Sigmoid colon (tissue), 7 donors: ENCODE measurements at places on chromosomes 3 and 15. TPM values are rescaled to one million over a fixed set of nuclear protein-coding genes. Genes with fewer than 3 reads are reported as not detected.

Gene KLHL40
- total RNA-seq = not detected

Gene GOLGA8Q
- not detected for total RNA-seq

Gene GOLGA6L7
- total RNA-seq = not detected

Gene CDC25A
- not detected for total RNA-seq

Gene P2RY14
- 8.3 TPM for total RNA-seq

Gene EAF2
- 6.4 TPM for total RNA-seq

Gene SOX14
- total RNA-seq = not detected
